ENCODE measurements at places on chromosomes 6 and 20. TPM values are rescaled to one million over a fixed set of nuclear protein-coding genes. Genes with fewer than 3 reads are reported as not detected.

The DCDC2 gene
- 0.34 TPM for total RNA-seq

The STX11 gene
- 0.31 TPM for total RNA-seq

The DNAH8 gene
- under 0.01 TPM for total RNA-seq

The MYL9 gene
- total RNA-seq: 5.3 TPM

The SYNJ2 gene
- 15.7 TPM for total RNA-seq

The PSMA7 gene
- total RNA-seq: 371 TPM
